ENCODE measurements at places on chromosomes 1 and 21. TPM values are rescaled to one million over a fixed set of nuclear protein-coding genes. Genes with fewer than 3 reads are reported as not detected.

DNA sequence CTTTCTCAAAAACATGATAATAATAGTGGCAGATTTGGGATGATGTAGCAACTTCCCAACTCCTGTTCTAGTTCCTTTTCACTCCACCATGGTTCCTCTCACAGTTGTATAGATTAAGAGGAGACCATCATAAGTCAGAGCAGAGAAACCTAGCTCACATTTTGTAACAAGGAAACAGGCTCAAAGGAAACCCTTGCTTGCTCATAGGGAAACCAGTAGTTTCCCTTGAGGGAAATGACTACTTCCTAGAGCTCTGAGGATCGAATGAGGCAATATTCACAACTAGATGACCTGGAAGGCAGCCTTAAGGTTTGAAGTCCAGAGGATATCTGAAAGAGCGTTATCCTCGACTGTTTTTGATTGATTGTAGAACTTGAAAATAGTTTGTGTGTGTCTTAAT, 76.1 kb upstream of the C8B start:
- DNase-seq, result no peak

DNA sequence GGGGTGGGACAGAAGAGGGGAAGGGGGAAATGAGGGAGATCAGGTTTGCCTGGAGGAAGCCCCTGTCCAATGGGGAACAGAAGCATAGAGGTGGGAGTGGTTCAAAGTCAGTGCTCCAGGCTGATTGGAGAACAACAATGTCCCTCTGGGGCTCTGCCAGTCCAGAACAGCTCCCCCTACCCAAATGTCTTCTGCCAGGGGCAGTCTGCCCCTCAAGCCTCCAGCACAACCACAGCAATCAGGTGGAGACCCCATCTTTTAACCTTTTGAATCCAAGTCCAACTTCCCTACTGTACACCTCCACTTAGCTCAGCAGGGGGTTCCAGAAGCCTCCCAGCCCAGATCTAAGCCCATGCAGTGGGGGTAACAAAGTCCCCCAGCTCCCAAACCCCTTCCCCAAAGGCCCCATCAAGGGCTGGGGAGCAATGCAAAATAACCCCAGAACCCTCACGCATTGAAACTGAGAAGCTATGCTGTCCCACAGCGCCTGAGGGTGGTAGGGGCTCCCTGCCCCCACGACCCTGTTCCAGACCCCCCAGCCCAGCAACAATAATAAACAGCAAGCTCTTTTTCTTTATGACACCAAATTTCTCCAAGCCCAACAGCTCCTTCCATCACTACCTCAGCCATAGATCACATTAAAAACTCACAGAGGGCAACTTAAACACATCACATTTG, 3.3 kb downstream of the AHDC1 start:
- peak; percentile 42 for DNase-seq

- no peak for DNase-seq
These were observed 74.5 kb downstream of the NID1 start for GRCh38 chr1:235990330-235990795.

GRCh38 chr1:30522031-30523004, 201.1 kb downstream of the MATN1 start:
- DNase-seq, result peak; percentile 67

DNA sequence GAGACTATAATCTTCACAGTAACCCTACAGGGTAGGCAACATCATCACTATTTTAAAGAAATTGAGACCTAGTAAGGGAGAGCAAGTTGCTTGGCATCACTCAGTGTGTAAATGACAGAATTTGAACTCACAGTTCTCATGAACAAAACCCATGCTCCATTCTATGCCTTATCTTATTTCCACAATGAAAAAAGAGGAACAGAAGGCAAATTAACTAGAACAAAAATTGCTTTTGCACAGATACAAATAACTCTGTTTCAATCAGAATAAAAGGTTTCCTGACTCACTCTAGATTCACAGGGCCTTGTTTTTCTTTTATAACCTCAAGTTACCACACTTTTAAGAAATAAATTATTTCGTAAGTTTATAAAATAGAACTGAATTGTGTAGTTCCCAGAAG, 90.1 kb downstream of the UCHL5 start:
- no peak for DNase-seq

- no peak for DNase-seq
These were observed 21.7 kb upstream of the COL6A1 start for GRCh38 chr21:45959779-45960390.

GRCh38 chr1:248905662-248906008, 400 bp upstream of the PGBD2 start:
- no peak for DNase-seq

GRCh38 chr21:36891692-36892091, 74.8 kb downstream of the HLCS start:
- DNase-seq, result no peak

DNA sequence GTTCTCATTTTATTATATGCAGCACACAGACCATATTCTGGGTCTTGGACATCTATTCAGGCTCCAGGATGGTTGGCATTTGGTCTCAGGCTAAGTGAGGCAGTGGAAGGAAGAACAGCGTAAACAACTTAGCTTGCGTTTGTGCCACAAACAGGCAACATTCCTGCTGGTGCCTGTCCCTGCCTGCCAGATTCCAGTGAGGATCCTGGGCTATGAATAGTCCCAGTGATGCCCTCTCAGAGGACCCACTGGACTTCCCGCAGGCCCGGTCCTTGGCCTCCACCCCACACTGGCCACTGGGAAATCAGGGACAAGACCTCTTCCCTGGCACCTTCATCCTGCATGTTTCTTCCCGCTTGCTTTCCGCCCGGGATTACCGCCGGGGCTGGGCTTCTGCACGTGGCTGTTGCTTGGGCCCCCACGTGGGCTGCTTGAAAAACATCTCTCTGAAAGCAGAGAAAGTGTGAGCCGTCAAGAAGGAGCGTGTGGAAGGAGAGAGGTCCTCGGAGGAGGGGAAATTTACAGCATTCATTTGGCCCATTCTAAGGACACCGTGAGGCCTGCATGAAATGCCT, 145.1 kb upstream of the WNT4 start:
- no peak for DNase-seq

DNA sequence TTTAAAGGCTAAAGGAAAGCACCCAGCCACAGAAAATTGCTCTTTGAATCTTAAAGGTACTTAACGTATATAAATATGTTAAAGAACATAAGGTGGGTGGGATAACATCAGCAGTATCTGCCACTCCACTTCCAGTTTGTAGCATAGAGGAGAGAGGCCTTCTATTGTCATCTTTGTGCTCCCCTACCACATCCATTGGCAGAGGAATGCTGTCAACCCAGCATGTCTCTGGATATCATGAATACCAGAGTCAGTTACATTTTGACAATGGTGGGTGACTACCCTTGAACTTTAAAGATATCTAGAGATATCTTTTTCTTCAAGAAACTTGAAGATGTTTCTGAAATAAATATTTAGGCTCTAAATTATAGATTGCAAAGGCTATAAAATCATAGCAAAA, 283.2 kb upstream of the LRRC7 start:
- DNase-seq, result no peak

- no peak for DNase-seq
These were observed 3.6 kb upstream of the PRRX1 start for GRCh38 chr1:170660281-170660713.

DNA sequence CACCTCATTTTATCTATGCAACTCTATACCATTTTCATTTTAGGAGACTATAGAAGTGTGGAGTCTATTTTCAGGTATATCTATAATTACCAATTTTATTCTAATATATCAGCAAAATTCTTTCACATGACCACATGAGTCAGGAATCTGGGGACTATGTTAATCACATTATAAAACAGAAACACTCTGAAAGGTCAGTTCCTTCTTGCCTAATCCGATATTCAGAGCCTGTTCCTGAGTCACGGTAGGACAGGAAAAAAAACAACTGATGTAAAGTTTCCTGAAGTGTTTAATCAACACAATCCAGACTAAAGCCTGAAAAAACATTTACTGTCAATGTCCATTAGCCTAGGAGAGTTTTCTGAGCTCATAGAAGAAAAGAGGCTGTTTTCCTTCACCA, 1902.3 kb downstream of the NCAM2 start:
- no peak for DNase-seq

- no peak for DNase-seq
These were observed 18.9 kb downstream of the NOS1AP start for GRCh38 chr1:162088281-162088969.

DNA sequence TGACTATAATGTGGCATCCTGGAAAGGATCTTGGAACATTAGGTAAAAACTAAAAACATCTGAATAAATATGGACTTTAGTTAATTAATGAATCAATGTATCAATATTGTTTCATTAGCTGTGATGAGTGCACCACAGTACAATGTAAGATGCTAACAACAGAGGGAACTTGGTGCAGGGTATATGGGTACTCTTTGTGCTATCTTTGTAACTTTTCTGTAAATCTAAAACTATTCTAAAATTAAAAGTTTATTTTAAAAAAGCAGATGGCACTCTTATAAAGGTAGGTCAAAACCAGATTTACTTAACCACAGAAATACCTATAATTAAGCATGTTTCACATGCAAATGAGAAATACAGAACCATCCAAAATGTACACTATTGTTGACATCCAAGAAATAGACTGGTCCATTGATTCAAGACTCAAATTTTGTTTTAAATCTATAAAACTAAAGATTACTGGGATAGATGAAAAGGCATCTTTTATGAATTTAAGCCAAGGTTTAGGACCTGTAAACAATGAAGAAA, 38.4 kb downstream of the ACBD3 start:
- DNase-seq, result no peak

DNA sequence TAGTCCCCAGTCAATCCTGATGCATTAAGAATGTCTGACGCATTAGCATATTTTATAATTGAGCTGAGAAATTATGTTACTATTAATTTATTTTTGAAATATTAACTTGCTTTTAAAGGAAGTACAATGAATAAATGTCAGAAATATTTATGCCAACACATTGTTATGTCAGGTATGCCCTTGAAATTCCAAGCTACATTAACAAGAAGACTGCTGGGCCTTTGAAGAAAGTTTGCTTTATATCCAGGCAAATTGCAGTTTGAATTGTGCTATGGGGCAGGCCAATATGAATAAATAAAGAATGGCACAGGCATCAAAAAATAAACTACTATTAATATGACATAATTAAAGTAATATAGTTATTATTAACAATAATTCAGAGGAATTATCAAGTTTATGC, 1391.3 kb downstream of the PLA2G4A start:
- DNase-seq, result no peak

- no peak for DNase-seq
These were observed 276.8 kb upstream of the TMEM51 start for GRCh38 chr1:14876747-14877146.

GRCh38 chr1:2275796-2276536, 47.8 kb downstream of the SKI start:
- no peak for DNase-seq

- DNase-seq, result peak; percentile 52
These were observed 25.2 kb downstream of the ARHGEF10L start for GRCh38 chr1:17564458-17565393.

- peak; percentile 49 for DNase-seq
These were observed 172.6 kb downstream of the PLA2G4A start for GRCh38 chr1:187001198-187001889.

DNA sequence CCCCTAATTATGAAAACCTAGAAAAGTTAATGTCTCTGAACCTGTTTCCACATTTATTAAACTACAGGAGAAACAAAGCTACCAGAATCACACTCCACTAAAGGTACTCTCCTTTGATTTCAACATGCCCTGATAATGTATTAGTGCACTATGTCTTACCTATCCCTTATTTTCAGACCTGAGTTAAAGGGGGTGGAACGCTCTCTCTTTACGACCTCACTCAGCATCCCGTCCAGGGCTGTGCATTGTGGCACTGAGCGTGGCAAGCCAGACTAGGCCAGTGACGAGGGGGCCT, 678 bp downstream of the LSM10 start:
- DNase-seq, result no peak

GRCh38 chr1:174998569-174999215, 1.1 kb upstream of the CACYBP start:
- DNase-seq, result peak; percentile 55

DNA sequence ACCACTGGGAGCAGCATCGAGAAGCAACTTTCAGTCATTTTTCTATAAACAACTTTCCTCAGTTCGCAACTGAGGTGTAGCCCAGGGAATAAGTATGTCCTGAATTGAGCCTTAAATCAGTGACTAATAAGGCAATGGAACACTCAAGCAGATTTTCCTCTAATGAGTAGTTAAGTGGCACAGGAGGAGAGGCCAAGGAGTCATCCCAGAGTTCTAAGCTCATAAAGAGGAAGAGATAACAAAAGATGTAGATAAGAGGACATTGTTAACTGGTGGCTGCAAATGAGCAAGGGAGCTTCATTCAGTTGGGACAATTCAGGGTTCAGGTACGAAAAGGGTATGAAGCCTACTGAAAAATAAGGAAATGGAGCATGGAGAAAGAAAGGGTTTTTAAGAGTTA, 64.5 kb downstream of the LRRC40 start:
- no peak for DNase-seq

DNA sequence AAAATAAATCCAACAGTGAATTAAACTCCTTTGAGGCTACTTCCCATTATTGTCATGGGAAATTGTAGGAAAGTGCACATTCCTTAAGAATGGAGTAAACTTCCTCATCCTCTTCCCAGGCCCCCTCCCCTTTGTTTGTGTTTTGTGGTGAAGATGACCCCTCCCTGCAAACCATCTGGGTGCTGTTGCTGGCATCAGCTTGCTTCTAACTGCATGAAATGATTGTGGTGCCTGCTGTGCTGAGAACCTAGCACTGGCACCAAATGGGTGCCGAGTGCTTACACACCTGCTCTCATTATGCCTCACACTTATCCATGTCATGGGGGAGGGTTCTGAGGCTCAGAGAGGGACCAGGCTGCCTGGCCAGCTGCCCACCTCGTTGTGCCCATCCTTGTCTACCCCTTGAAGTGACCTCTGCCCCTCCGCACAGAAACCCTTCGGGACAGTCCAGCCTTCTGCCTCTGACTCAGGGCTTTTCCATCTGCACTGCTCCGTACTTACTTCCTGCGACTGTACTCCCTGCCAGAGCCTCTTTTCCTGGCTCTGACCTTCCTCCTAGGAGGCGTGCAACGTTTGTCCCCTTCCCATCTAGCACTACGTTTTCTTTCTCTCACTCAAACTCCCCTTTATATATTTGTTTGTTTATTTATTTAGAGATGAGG, 30.6 kb downstream of the CAPN2 start:
- DNase-seq, result no peak

Gene RGSL1
- total RNA-seq, result not detected

Gene SLC6A17
- 0.60 TPM for total RNA-seq

Gene RGL1
- total RNA-seq, result 8.1 TPM

Gene RBP7
- total RNA-seq, result not detected

Gene TOMM20
- 86.1 TPM for total RNA-seq

Gene CRYBG2
- 0.51 TPM for total RNA-seq

Gene SPRR2B
- not detected for total RNA-seq

All from Daoy (cell line).